ENCODE measurements at places on chromosomes 2 and 18.
A peak's percentile ranks its signal among the peaks of the same experiment; 100 is the strongest.

- no peak for DNase-seq
These were observed 3.6 kb downstream of the PCYOX1 start for GRCh38 chr2:70261501-70261900.

DNA sequence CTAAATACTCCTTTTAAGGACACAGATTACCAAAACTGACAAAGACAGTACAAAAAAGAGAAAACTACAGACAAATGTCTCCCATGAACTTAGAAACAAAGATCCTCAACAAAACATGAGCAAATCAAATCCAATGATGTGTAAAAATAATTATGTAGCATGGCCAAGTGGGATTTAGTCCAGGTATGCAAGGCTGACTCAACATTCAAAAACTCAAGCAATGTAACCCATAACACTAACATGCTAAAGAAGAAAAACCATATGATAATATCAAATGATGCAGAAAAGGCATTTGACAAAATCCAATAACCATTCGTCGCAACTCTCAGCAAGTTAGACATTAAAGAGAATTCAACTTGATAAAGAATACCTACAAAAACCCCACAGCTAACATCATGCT is 239.0 kb upstream of the KLHL29 start:
- DNase-seq = no peak

DNA sequence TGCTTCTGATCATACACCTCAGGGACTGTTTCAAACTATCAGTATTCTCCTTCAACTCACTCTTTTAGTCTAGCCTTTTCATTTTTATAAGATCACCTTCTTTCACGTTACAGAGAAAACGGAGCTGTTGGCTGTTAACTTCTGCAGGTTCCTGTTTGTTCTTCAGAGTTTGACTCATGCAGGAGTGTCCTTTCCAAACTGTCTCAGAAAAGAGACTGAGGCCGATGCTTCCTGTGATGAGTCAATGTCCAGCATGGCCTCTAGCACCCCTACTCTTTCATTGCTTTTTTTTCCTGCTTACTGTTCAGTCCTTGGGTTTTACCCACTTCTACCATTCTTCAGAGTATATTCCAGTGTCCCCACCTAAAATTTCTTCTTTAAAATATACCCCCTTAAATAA is 240.8 kb upstream of the RGPD4 start:
- DNase-seq = no peak

DNA sequence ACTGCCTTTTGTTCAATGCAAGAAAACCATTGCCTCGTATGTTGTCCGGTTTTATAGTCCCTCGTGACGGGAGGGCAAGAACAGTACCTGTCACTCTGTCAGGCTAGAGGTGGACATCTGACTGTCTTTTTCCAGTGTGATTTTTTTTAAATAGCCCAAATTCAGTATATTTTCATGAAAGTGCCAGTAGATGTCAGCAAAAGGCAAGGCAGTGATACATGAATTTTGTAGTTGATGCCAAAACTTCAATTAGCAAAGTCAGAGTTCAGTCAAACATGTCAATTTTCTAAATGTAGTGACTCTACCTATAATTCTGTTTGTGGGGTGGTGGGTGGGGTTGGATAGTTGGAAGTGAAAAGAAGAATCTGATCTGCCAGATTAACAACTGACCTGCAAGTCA is 296.0 kb upstream of the MC4R start:
- no peak for DNase-seq

DNA sequence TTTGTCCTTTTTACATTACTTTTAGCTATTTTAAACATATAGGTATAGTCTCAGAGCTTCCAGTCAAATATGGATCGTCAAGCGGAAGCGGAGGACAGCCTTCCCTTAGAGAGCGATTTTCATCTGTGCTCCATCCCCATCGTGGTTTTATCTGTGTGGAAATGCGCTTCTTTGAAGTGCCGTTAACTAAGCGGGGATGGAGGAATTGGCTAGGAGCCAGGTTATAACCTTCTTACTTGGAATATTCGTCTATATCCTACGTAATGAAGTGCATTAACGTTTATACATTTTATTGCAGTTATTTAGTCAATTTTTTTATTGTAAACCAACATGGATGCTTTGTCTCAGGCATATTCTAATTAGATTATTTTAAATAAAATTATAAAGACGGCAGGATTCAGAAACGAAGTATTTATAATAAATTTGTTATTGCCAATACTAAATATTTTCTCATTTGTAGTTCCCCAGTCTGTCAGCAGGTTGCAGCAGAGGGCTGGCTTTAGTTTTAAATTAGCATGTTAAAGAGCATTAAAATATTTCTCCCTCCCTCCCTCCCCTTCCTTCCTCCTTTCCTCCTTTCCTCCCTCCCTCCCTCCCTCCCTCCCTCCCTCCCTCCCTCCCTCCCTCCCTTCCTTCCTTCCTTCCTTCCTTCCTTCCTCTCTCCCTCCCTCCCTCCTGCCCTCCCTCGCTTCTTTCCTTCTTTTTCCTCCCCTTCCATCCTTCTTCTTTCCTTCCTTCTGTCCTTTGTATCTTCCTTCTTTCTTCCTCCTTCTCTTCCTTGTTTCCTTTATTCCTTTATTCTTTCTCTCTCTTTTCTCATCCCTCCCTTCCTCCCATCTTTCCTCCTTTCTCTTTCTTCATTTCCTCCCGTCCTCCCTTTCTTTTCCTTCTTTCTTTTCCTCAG is 80.6 kb upstream of the DOCK10 start:
- DNase-seq = no peak

DNA sequence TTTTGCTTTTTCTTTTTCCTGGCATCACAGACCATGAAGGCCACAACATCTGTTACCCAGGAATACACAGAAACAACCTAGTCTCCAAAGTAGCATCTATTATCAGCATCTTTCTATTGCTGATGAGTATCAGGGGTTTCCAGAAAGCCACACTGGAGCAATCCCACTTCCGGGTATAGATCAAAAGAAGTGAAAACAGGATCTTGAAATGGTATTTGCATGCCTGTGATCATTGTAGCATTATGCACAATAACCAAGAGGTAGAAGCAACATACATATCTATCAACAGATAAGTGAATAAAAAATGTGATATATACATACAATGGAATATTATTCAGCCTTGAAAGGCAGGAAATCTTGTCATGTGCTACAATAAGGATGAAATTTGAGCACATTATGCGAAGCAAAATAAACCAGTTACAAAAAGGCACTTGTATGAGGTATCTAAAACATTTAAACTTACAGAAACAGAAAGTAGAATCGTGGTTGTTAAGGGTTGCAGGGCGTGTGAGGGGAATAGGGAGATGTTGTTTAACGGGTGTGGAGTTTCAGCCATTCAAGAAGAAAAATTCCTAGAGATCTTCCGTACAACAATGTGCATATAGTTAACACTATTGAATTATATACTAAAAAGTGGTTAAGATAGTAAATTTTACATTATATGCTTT is 115.1 kb downstream of the KCNE4 start:
- no peak for DNase-seq

GRCh38 chr2:178119179-178119922 is 7.1 kb downstream of the RBM45 start:
- no peak for DNase-seq

- peak; percentile 67 for DNase-seq
These were observed 216.0 kb downstream of the TGIF1 start for GRCh38 chr18:3665780-3666525.

- no peak for DNase-seq
These were observed 43.6 kb downstream of the EFEMP1 start for GRCh38 chr2:55879976-55880375.

GRCh38 chr18:40019797-40020392 is 1935.1 kb upstream of the PIK3C3 start:
- no peak for DNase-seq

GRCh38 chr2:100407073-100407472 is 10.4 kb downstream of the CHST10 start:
- no peak for DNase-seq

- DNase-seq = no peak
These were observed 551.8 kb upstream of the SOX11 start for GRCh38 chr2:5140347-5140746.

DNA sequence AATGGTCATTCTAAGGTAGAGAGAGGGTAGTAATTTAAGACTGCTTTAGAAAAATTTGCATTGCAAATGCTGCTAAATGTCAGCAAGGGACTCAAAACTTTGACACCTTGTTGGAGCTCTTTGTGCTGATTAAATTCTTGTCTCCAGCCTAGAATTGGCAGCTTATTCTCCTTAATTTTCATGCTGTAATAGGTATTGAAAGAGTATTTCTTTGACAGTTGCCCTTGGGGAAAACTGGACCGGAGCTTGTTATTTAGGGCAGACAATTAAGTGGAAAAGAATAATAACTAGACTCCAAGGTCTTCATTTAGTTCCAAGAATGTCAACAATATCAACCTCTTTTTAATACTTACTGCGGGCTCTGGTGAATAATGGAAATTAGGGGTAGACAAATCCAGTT is 264.0 kb downstream of the TPGS2 start:
- DNase-seq = no peak

- no peak for DNase-seq
These were observed 196.9 kb downstream of the THSD7B start for GRCh38 chr2:136962105-136962725.

GRCh38 chr2:163859951-163860350 is 124.1 kb upstream of the FIGN start:
- DNase-seq = no peak

- peak; percentile 35 for DNase-seq
These were observed 18.0 kb upstream of the FAP start for GRCh38 chr2:162261032-162261945.

GRCh38 chr2:1634681-1635341 is 109.5 kb downstream of the PXDN start:
- no peak for DNase-seq
